K562 (cell line): ENCODE measurements at places on chromosomes 7 and 10. TPM values are rescaled to one million over a fixed set of nuclear protein-coding genes. Genes with fewer than 3 reads are reported as not detected.
A peak's percentile ranks its signal among the peaks of the same experiment; 100 is the strongest.

C10orf105 gene
- 0.09 TPM in 2 replicates for total RNA-seq

- peak; percentile 15 for DNase-seq
Observed at GRCh38 chr7:91636129-91636724, 244.3 kb downstream of the MTERF1 start.

DNA sequence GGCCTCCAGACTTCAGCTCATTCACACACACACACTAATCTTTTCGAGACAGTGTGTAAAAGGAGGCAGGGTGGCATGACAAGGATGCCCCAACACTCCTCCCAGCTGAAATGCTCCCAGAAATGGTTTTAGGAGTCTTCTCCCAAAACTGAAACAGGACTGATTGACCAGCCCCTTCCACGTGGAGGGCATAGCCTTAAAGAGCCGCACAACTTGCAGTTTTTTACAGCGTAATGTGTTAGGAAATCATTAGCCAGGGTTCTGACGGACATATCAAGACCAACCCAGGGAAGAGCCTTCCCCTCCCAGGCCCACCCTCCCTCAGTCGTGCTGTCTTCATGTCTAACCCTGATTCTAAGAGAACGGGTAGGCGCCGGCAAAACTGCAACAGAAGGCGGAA, 224.6 kb downstream of the TNS3 start:
- DNase-seq: no peak

GRCh38 chr7:134835463-134835823, 56.0 kb downstream of the CALD1 start:
- DNase-seq: no peak

NPY4R2 gene
- total RNA-seq: not detected in 2 replicates

DNA sequence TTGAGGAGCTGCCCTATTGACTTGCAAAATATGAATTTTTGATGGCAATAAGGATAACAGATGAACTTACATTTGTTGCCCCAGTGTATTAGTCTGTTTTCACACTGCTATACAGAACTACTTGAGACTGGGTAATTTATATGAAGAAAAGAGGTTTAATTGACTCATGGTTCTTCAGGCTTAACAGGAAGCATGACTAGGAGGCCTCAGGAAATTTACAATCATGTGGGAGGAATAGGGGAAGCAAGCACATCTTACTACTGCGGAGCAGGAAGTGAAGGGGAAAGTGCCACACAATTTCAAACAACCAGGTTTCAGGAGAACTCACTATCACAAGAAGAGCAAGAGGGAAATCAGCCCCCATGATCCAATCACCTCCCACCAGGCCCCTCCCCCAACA, 57.9 kb downstream of the ZNF22 start:
- DNase-seq: no peak

CHCHD3 gene
- 170 and 177 TPM in 2 replicates for total RNA-seq

DNA sequence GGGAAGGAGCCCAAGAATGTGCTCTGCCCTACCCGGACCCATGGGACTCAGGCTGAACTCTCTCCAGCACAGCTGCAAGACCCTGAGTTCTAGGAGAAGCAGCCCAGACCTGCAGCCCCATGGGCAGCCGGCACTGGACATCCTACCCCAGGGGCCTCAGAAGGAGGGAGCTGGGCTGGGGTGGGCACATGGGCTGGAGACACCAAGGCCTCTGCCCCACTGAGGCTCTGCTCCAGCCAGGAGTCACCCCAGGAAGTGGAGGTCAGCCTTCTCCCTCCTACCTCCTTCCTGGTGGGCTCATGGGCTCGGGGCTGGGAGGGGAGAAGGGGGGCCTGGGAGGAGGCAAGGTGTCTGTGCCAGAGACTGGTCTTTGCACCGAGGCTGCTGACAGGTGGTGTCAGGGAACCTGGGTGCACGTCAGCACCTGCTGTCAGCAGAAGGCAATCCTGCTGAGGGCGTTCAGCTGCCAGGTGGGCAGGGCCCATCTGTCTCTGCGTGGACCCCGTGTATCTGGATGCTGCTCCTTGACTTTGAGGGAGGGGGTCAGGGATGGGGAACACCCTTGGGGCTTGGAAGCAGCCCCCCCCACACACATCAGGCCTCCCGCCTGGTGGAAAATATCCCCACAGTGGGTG, 95.2 kb downstream of the PDGFA start:
- DNase-seq: no peak

DNA sequence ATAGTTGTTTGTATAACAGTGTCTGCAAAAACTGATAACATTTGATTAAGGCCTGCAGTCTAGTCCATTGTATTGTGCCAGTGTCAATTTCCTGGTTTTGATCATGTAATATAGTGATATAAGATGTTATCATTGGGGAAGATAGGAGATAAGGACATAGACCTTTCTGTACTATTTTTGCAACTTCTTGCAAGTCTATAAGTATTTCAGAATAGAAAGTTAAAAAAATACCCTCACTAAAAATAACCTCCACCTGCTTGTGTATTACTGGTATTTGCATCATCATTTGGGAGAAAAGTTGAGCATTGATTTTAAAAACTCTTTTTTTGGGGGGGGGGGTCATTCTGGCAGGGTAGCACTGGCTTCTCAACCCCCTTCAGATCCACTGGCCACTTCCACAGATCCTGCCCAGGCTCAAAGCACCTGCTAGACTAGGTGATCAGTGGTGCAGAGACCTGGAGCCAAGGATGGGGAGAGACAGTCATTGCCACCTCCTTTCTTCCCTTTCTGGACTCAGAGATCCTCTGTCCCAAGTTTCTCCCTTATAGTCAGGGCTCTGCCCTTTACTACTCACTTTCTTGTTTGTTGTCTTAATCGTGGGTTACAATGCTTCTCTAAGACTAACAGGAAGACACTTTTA, 103.0 kb downstream of the RBM20 start:
- DNase-seq: no peak

MBL2 gene
- not detected in 2 replicates for total RNA-seq

DNA sequence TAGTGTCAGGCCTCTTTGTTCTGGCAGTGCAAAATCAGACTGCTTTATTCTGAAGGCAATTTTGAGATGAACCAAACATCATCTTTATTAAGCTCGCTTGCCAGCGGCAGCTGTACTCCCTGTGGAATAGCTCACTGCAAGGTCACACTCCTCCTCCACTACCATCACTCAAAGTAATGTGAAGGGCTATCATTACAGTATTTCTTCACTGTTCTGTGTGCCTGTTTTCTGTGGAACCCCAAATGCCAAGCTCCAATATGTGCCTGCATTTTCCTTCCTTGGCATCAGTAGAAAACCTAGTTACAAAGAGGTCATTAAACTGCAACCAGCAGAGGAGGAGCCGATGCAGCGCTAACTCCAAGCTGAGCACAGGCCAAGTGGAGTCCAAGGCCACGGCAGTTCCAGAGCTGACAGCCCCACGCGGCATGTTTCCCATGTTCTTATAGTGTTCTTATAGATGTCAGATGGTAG, 21.4 kb downstream of the BCCIP start:
- DNase-seq: no peak

TMEM243 gene
- total RNA-seq: 5.7 and 6.1 TPM in 2 replicates

DNA sequence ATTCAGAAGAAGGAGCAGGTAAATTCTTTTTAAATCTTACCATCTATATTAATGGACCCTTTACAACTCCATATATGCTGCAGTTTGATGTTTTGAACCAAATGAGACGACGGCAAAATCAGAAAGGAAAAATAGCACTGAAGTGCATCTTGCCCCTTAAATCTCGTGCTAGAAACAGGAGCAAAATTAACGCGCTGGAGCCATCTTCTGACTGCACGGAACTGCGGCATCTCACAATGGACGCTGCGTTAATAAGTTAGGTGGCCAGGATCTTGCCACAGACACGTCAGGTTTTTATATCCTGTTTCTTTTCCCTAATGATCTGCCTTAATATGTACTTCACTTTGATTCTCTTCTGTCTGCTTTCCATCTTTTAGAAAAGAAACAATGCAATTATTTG, 354.5 kb downstream of the TFEC start:
- peak; percentile 1 for DNase-seq

CREB5 gene
- total RNA-seq: 3.6 and 6.4 TPM in 2 replicates

- peak; percentile 43 for DNase-seq
Observed at GRCh38 chr10:96858706-96859050, 26.6 kb downstream of the LCOR start.

BMS1 gene
- 26.8 and 32.7 TPM in 2 replicates for total RNA-seq

- DNase-seq: no peak
Observed at GRCh38 chr7:22962775-22963350, 51.1 kb downstream of the HYCC1 start.

- no peak for DNase-seq
Observed at GRCh38 chr10:79142064-79142491, 73.3 kb downstream of the ZMIZ1 start.

AKR1C4 gene
- total RNA-seq: 0.13 TPM in 1 of 2 replicates, not detected in the other

DNA sequence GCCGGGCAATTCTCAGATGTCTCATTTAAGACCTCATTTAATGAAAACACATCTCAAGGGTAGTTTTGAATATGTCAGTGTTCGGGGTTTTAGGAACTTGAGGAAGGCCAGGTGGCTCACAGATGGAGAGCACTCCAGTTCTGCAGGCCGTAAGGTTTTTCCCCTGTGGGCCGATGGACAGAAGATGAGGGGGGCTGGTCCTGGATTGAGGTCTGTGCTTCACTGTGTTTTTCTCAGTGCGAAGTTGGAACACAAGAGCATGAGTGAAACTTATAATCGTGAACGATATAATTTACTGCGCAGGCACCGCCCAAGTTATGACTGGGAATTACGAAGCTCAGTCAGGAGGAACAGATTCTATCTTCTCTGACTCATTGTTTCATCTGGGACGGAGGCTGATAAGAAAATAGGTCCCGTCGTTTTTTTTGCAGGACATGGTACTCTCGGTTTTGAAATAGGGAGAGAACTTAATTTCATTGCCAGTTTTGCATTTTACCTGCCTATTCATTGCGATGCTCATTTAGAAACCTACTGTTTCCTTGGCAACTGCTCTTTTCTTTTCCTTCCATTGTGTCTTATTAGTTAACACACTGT, 591.0 kb upstream of the PFKP start:
- no peak for DNase-seq

GRCh38 chr10:111705021-111705420, 478.5 kb downstream of the GPAM start:
- DNase-seq: no peak

GRCh38 chr10:79112881-79113431, 44.2 kb downstream of the ZMIZ1 start:
- DNase-seq: no peak
